AML-193 (cell line): ENCODE measurements at places on chromosomes 11 and 22.

DNA sequence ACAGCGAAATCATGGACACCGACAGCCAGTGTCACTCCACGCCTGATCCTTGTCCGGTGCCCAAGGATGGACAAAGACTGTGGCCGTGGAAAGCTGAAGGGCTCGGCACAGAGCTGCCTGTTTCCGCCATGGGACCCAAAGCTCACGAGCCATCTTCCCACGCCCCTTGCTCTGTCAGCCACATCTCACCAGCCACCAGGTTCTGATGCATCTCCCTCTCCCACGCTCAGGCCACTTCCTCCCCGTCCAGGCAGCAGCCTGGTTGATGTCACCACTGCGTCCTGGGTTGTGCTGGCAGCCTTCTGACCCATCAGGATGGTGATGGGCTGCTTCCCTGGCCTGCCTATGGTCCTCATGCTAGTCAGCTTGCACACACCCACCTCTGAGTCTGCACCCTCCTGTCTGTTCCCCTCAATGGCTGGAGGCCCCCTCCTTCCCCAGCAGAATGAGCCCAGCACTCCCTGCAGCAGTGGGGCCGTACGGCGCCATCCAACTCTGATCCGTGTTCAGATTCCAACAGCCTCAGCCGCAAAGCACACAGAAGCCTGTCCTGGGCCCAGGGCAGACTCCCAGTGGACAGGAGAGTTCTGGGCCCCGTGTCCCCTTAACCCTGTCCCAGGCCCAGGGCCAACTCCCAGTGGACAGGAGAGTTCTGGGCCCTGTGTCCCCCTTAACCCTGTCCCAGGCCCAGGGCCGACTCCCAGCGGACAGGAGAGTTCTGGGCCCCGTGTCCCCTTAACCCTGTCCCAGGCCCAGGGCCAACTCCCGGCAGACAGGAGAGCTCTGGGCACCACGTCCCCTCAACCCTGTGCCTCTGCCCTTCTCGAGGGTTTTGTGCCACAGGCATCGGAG lies 259.5 kb downstream of the BRD1 start:
- DNase-seq, result no peak

GRCh38 chr22:44594951-44595350 lies 96.9 kb upstream of the RTL6 start:
- no peak for DNase-seq

- no peak for DNase-seq
Measured at GRCh38 chr11:38481391-38481790, 1883.4 kb upstream of the RAG2 start.

DNA sequence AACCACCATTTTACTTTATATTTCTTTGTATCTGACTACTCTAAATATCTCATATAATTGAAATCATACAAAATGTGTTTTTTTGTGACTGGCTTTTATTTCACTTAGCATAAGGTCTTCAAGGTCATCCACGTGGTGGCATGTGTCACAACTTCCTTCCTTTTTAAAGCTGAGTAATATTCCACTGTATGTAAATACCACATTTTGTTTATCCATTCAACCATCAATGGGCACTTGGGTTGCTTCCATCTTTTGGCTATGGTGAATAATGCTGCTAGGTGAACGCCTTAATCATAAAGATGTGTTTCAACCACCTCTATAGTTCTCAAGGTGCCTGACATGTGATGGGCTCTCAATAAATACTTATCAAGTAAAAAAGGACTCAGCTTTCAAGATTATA lies 15.5 kb downstream of the RAB30 start:
- no peak for DNase-seq

DNA sequence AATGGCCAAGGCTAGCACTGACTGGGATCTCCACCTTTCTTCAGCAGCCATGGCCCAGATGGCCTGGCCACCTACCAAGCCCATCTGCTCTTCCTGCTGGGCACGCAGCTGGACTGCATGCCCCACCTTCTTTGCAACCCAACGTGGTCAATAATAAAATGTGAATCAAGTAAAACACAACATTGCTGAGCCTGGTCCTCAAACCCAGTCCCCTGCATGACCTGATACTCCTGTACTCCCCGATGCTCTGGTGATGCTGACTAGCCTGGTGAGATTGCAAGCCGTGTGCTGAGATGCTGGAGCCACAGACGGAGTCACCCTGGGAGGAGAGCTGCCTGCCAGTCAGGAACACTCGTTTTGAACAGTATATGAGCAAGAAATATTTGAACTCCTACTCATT lies 34.0 kb downstream of the PARVG start:
- DNase-seq, result no peak
